Stimulated activated naive CD8-positive, alpha-beta T cell treated with anti-CD3 and anti-CD28 coated beads, Interleukin-15, amount 100 ng/mL, for 72 hours (primary cell): ENCODE measurements at places on chromosomes 1 and 21.
A peak's percentile ranks its signal among the peaks of the same experiment; 100 is the strongest.

DNA sequence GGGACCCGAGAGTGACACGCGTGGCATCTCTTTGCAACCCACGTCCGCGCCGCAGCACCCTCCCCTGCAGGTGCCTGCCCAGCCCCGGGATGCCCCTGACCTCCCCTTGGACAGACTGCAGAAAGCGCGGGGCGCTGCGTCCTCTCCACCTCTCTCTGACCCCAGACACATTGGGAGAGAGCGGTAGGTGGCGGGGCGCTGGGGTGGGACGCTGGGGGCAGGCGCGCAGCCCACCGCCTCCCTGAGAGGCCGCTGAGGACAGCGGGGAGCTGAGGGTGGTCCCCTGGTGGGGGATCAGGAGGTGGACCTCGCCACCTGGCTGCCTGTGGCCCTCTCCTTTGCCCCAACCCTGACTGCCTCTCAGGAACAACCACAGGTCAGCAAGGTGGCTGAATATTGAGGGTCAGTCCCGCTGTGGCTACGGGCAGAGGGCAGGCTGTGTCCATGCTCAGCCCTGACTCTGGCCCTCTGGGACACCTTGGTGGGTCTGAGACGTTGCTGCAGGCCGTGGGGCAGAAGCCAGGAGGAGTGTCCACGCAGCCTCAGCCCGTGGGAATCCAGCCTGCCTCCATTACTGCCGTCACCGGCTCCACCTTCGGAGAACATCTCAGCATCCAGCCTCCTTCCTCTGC is 761 bp upstream of the UBE2J2 start:
- DNase-seq: no peak

DNA sequence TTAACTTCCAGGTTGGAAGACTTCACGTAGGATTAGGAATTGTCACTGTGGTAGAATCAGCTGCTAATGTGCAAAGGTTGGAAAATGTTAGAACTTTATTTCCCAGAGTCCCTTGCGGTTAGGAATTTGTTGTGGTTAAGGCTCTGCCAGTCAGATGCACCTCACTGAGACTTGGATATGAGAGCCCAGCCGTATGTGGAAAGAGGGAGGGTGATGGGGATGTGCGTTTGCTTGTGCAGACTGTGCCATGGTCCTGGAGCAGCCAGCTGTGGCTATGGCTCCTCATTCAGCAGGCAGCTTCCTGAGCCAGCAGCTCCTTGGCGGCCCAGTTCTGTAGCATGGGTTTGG is 12.5 kb downstream of the S100A10 start:
- DNase-seq: no peak

GRCh38 chr1:33015216-33015615 is 21.5 kb downstream of the AK2 start:
- DNase-seq: no peak

- DNase-seq: no peak
Observed at GRCh38 chr1:161676958-161677689, 14.2 kb downstream of the FCGR2B start.

GRCh38 chr1:39745016-39745670 is 6.5 kb downstream of the PPIE start:
- DNase-seq: no peak

GRCh38 chr1:114388432-114389003 is 122.5 kb downstream of the TRIM33 start:
- DNase-seq: no peak

- no peak for DNase-seq
Observed at GRCh38 chr1:81832573-81832972, 31.8 kb downstream of the ADGRL2 start.

- DNase-seq: no peak
Observed at GRCh38 chr1:103058391-103058790, 49.9 kb downstream of the COL11A1 start.

- DNase-seq: no peak
Observed at GRCh38 chr21:31671146-31671716, 11.7 kb downstream of the SOD1 start.

DNA sequence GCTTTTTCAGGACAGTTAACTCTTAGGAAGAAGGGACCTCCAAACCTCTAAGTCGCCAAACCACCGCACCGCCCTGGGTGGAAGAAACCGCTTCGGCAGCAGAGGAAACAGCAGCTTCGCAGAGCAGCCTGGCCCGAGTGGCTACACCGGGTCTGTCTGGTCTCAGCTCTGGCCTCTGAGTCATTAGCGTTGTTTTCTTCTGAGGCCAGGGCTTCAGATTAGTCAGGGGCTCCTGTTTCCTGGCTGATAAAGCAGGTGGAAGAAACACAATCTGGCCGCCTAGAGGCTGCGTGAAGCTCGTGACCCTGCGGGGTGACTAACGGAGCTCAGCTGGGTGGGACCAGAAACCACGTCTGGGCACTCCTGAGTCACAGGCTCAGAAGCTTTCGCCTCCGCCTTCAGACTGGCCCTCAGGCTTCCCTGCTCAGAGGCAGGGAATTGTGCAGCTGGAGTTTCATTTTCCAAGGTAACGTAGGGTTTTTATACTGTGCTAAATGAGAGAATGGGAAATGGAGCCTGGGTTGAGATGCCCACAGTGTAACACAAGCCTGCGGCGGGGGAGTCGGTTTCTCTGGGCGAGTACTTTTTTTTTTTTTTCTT is 44.9 kb downstream of the CHAF1B start:
- DNase-seq: peak; percentile 86

GRCh38 chr1:155540000-155540874 is 22.4 kb downstream of the ASH1L start:
- no peak for DNase-seq

GRCh38 chr1:14106679-14107313 is 406.8 kb downstream of the PRDM2 start:
- DNase-seq: no peak

DNA sequence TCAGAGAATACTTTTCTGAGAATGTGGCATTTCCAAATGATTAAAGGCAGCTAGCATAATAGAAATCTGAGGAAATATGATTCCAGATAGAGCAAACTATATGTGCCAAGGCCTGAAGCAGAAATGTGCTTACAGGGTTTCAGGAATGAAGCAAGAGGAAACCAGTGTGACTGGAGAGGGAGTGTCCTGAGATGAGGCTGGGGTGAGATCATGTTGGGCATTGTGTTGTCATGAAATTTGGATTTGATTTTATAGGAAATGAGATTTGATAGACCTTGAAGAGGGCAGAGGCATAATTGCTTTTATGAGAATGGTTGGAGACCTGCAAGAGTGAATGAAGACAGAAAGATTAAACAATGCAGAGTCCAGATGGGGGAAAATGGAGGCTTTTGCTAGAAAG is 338.1 kb upstream of the SNX7 start:
- DNase-seq: no peak

DNA sequence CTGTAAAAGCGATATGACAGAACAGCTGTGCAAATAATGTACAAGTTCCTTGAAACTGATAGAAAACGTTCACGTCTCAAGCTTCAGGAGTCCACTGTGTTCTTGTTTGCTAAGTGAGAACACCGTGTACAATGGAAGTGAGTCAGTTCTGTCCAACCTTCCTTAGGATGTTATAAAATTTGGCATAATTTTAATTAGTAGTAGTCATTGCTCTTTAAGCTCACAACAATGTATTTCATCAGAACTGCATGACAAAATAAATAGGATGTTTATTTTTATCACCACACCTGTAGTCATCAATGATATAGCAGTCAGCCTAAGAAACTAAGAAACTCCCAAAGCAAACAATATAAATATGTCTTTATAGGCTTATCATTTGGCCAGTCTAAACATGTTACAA is 53.0 kb downstream of the RGS2 start:
- DNase-seq: no peak

DNA sequence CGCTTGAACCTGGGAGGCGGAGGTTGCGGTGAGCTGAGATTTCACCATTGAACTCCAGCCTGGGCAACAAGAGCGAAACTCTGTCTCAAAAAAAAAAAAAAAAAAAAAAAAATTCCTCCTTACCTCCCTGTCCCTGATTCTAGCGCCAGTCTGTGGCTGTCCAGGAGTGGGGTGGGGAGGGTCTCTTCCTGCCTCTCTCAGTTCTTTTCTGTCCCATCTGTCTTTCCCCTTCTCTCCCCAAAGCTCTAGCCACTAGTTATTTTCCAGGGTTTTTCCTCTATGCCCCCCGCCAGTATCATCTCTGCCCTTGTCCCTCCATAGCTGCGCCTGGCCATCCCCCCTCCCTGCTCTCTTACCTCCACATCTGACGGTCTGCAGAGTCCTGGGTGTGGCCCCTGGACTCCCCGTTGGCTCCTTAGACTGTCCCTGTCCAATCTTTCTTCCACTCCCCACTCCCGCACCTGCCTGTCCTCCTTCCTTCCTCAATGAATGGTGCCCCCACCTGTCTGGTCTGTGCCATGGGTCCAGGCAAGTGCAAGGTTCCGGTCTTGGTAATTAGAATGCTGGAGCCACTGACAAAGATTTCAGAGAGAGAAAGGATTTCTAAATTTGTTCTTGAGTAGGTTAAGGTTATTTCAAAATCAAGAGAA is 1.6 kb upstream of the TMEM63A start:
- DNase-seq: no peak

GRCh38 chr1:41480204-41481108 is 4.0 kb downstream of the EDN2 start:
- DNase-seq: no peak

DNA sequence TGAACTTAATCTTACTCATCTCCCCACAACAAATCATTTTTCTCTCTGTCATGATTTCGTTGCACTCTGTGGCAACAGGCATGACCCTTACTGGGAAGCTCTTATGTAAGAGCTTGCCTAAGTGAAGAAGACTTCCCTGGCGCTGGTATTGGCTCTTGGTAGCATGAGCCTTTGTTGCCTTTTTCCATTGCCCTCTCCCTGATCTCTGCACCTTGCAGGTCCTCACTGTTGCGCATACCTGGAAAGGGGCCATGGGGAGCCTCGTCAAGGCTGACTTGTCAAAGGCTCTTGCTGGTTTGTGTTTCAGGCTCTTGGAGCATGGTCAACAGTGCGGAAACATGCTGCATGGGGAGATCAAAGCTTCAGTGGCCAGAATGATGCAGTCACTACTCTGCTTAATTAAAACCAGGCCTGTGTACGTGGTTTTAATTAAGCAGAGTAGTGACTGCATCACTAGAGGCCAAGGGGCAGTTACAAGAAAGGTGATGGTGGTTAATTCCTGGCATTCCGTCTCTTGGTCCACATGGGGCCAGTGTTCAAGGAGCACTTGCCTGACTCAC is 141.3 kb downstream of the SPATA46 start:
- DNase-seq: no peak

- DNase-seq: no peak
Observed at GRCh38 chr1:234632225-234632624, 22.2 kb upstream of the IRF2BP2 start.

DNA sequence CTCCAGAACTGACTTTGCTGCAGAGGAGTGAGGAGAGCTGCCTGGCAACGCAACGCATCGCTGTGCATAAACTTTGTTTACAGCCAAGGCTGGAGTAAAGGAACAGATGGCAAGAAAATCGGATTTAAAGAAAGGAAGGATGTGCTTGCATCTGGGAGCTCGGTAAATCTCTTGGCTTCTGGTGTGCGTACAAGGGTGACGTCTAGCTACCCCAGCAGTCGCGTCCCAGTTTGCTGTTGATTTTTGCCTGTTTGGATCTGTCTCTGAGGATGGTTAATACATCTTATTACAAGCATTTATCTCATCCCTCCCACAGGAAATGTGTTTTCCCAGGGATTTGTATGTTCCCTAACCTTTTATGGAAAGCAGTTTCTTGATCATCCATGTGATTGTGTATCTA is 73.3 kb upstream of the RALGPS2 start:
- DNase-seq: no peak

DNA sequence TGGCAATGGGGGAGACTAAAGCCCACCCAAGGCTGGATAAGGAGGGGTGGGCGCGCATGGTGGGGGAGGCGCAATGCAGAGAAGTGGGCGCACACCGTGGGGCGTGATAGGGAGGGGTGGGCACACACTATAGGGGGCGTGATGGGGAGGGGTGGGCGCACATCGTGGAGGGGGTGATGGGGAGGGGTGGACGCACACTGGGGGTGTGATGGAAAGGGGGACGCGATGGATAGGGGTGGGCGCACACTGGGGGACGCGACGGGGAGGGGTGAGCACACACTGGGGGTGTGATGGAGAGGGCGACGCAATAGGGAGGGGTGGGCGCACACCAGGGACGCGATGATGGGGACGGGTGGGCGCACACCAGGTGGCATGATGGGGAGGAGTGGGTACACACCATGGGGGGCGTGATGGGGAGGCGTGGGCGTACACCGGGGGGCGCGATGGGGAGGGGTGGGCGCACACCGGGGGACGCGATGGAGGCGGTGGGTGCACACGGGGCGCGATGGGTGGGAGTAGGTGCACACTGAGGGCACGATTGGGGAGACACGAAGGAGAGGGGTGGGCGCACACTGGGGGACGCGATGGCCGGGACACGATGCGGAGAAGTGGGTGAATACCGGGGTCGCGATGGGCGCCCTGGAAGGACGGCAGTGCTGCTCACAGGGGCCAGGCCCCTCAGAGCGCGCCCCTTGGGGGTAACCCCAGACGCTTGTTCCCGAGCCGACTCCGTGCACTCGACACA is 929 bp downstream of the SUMO3 start:
- no peak for DNase-seq

- DNase-seq: no peak
Observed at GRCh38 chr1:100051401-100051800, 81.3 kb downstream of the SASS6 start.

DNA sequence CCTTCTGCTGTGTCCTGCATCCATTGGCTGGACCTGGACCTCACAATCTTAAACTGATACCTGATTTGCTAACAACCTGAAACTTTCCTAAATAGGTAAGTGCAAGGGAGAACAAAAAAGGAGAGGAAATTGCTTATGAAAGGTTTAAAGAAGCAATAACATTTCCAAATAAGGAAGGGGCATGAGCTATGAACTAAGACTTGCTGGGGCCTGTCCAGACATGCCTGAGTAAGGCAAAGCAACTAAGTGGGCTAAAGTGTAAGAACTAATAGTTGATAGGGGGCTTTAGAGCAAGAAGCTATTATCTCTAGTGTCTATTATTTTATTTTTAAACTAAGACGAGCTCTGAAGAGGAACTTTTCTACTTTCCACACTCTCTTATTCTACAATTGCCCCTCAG is 11.6 kb downstream of the JMJD4 start:
- DNase-seq: no peak

GRCh38 chr1:175602026-175602585 is 141.3 kb downstream of the TNR start:
- no peak for DNase-seq

GRCh38 chr1:53585129-53585528 is 125.9 kb downstream of the DMRTB1 start:
- peak; percentile 36 for DNase-seq

DNA sequence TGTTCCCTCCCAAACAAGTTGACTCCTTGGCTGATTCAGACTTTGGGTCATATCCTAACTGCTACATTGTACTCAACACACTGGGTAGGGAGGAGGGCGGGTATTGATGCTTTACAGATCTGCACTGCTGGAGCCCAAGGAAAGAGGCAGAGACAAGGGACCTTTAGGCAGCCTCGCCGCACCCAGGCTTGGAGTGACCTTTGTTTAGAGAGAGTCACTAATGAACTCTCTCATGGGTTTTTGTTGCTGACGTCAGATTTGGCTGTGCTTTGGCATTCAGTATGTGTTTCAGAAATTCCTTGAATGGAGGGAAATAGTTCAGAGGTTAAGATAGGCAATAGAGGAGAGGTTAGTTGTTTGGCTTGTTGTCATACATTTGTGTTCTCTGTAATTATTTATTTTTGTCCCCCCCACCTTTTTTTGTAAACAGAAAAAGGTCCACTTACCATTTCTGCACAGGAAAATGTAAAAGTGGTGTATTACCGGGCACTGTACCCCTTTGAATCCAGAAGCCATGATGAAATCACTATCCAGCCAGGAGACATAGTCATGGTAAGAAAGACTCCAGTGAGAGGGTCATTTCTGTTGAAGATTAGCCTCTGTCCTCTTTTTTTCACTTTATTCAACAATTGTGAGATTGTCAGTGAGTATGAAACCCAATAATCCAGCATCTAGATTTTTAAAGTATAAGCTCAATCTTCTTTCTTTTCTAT is 116.1 kb downstream of the ATP5PO start:
- DNase-seq: no peak
